ENCODE measurements at places on chromosomes 3 and 15.

DNA sequence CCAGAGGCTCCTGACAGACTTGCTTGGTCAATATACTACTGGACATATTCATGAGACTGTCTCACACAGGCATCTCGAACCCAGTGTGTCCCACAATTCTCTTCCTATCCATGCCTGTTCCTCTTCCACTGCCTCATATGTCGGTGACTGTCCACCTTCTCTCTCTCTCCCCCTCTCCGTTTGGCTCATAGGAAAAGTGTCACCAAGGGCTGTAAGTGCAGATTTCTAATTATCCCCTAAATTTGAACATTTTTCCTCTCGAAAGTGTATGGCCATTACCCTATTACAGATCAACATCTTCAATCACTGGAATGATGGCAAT is 22.5 kb upstream of the MUC20 start:
- no peak for DNase-seq

DNA sequence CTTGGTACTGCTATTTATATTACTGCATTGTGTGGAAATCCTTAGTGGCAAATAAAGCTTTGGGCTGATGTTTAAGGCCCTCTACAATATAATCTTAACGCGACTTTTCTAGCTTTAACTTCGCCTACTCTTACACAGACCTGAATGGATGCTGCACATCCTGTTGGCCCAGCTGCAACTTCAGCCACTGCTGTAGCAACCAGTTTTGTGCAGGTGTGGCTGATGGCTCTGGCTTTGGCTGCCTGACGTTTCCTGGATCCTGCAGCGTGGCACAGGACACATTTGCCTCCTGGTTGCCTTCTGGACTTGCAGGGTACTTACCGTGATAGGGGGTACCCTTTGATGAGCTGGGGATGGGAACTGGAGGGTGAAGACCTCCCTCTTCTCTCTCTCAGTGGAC is 20.2 kb upstream of the ERICH6 start:
- DNase-seq = no peak

- no peak for DNase-seq
Measured at GRCh38 chr3:58353722-58354553, 21.2 kb downstream of the PXK start.

- DNase-seq = no peak
Measured at GRCh38 chr3:114307222-114307830, 13.5 kb downstream of the TIGIT start.
